ENCODE measurements at places on chromosomes 7 and 10.

DNA sequence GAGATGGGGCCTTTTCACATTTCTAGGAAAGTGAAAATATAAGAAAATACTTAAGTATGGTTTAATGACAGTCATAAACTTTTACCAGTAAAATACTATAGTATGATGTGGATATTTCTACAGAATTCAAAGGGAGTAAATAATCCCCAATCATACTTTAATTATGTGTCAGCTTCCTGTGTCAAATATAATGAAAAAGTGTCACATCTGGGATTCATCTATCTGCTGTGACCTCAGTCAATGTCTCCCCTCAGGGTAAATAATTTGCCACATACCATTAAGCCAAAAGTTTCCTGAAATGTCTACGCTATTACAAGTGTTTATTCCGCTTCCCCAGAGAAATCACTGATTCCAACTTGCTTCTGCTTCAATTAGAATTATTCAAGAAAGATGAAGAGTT is 110.5 kb downstream of the ITGA8 start:
- no peak for DNase-seq

DNA sequence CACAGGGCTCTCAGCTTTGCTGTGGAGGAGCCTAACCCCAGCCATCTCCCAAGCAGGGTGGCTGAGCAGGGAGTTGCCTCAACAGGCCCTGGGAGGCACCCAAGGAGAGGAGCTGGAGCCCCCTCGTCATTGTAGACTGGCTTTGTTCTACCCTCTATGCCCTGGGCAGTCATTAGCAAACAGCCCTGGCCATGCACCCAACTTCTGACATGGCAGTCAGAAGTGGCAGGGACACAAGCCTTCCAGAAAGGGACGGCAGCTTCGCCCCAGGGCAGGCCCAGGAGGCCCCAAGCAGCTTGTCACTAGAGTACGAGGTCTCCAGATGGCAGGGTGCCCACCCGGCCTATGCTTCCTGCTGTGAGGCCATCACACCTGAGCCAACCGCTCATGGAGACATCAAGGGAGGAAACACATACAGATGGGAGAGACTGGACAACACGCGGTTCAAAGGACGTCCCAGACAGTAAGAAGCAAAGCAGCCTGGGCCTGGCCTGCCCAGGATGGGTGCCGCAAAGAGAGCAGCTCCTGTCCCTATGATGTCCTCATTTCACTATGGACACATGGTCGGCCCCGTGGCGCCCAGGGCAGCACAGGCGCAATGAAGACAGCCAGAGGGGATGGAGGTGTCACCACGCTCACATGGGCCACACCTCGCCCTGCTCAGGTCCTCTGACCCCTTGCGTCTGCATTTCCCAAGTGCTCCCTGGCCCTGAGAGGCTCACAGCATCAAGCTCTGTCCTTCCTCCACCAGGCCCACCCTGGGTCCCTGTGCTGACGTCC is 190.9 kb upstream of the CXCL12 start:
- no peak for DNase-seq

DNA sequence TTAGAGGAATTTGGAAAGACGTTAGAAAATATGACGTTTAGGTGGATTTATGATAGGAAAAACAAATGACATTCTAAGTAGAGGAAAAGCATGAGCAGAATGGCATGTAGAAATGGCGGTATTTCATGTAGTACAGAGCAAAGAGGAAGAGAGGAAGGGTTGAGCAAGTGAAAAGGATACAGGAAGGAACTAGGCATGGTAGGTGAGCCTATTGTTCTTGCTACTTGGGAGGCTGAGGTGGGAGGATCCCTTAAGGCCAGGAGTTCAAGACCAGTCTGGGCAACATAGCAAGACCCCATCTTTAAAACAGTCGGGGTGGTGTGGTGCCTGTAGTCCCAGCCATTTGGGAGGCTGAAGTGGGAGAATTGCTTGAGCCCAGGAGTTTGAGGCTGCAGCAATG is 1.2 kb downstream of the GTPBP10 start:
- DNase-seq, result no peak

GRCh38 chr10:72598769-72599701 is 26.8 kb downstream of the MICU1 start:
- no peak for DNase-seq

DNA sequence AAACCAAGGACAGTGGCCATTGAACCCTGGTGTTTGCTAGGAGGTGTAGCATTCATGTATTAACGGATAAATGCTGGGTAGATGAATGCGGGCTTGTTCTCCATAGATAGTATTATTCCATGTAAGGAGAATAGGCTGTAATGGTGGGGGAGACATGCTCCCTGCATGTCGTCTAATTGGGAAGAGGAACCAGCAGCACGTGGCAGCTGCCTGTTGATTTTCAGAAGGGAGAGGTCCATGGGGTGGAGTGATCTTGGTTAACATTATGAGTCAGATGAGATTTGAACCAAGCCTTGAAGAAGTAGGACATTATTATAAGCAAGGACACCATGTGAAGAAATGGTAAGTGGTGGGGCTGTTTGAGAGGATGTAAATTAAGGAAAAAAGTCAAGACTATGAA is 112.5 kb downstream of the WNT2 start:
- DNase-seq, result no peak

DNA sequence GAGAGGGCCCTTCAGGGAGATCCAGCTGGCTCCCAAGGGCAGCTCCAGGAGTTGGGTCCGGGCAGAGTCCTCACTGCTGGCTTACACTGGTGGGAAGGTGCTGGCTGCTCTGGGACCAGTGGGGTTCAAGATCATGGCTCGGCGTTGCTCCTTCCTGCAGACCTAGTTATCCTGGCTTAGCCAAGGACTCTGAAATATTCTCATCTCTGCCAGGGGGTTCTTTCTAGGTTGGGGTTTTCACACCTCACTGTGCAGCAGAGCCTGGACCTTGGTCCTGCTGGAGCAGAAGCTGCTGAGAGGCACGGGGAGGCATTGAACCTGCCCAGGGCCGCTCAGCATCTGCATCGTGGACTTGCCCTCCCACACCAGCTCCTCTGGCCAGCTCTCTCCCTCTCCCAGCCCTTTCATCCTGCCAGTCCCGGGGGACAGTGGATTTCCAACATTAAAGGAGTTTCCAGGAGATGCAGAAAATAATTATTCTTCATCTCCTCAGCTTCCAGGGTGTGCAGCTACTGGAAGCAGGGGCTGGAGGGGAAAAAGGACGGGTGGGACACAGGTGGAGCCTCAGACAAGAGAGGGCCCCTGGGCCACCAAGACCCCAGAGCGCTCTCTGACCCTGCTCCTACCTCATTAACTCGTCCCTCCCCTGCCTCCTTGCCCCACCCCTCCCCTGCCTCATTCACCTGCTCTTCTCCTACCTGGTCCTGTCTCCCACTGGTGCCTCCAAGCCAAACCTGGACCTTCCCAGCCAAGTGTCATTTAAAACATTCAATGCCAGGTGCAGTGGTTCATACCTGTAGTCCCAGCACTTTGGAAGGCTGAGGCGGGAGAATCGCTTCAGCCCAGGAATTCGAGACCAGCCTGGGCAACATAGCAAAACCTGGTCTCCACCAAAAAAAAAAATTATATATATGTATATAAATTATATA is 42.5 kb downstream of the JAKMIP3 start:
- DNase-seq, result no peak

DNA sequence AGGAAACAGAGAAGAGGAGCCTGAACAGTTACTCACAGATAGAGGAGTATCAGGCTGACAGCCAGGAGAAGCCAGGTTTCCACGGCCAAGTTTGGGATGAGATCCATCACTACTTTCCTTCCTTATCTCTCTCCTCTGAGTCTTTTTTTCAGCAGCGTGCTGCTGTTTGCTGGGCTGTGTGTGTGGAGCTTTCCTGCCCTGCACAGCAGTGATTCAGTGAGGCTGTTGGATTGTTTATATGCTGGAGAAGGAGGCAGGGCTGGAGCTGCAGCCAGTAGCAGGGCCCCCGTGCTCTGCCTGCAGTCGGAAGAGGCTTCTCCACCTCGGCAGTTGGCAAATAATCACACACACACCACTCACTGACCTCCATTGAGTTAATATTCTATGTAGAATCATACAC is at the start of gene CYP3A7:
Gene CYP3A7, minus strand, starts transcription at position 210 of the 400 bp plus-strand sequence. Its CDS starts 103 bp downstream, at position 107.
- DNase-seq, result no peak

DNA sequence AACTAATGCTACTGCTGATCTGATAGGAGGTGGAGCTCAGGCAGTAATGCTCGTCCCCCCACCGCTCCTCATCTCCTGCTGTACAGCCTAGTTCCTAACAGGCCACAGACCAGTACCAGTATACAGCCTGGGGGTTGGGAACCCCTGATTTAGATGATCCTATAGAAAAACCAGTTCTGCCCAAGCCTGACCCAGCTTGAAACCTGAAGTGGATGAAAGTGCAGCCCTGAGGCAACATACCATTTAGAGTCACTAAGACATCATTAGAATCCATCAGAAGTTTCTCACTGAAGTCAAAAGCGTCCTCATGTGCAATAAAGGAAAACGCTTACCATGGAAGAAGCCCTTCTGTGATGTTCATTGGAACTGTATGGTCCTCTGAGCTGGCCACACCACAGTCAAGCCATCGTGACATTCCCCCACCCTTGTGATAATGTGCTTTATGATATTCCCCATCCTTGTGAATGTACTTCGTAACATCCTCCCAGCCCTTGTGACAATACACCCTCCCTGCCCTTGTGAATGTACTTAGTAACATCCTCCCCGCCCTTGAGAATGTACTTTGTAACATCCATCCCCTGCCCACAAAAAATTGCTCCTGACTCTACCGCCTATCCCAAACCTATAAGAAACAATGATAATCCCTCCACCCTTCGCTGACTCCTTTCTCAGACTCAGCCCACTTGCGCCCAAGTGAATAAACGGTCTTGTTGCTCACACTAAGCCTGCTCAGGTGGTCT is 65.9 kb upstream of the HECTD2 start:
- DNase-seq, result no peak

GRCh38 chr7:70595370-70595754 is 536.6 kb upstream of the GALNT17 start:
- no peak for DNase-seq

DNA sequence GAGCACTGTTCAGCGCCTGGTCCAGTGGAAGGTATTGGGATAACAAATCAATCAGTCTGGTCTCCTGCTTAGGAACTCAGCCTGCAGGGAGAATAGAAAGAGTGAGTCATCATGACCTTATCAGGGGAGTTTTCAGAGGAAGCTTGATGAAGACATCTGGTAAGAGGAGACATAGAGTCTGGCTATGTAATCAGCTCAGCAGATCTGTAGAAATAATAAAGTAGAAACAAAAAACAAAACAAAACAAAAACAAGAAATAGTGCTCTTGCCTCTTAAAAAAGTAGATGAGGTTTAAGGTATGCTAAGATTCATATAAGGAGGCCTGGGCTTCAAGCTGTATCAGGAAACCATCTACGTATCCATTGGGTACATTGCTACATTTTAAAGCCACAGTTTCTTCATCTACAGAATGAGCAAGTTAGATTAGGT is 14.4 kb downstream of the TAS2R41 start:
- no peak for DNase-seq

- no peak for DNase-seq
These were observed 84.1 kb downstream of the SNX10 start for GRCh38 chr7:26375726-26376174.

DNA sequence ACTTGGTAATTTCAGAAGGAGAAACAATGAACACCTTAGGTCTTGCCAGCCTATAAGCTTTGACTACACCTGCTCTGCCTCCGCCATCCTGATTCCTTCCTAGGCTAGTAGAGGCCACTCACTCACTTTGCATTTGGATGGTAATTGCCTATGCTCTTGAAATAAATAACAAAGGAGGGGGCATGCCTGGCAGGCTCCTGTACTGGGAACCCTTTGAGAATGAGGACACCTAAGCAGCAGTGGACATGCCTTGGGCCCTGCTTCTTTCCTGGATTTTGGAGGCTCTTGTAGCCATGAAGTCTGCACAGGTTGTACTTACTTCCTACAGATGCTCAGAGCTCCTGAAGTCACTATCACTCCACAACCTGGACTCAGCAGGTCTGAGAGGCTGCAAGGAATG is 65.8 kb downstream of the BLNK start:
- DNase-seq, result no peak

DNA sequence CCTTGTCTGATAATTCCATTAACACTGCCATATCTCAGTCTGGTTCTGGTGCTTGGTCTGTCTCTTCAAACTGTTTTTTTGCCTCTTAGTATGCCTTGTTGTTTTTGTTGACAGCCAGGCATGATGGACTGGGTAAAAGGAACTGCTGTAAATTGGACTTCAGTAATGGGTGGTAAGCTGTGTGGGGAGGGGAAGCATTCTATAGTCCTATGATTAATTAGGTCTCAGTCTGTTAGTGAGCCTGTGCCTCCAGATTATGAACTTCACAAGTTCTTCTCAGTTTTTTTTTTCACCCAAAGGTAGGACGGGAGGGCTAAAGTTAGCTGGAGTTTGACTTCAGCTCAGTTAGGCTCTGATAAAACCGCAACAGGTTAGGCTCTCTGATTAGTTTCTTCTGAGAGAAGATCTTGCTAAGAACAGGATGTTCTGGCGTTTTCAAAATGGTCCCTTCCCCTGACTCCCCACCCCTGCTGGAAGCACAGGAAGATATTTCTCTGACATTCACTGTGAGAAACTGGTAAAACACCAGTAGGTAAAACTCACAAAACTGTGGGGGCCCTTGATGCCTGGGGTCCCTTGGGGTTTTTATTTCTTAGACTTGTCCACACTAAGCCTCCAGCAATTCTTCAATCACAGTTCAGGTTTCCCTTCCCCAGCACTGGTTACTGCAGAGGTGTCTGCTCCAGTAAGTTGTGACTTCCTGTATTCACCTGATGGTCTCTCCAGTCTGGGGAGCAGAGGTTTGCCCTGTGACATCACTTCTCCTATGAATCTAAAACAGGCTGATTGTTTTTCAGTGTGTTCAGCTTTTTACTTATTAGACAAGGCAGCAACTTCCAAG is 43.3 kb upstream of the CCDC71L start:
- DNase-seq, result peak; percentile 28

GRCh38 chr10:18044976-18045720 is 93.4 kb downstream of the SLC39A12 start:
- no peak for DNase-seq

DNA sequence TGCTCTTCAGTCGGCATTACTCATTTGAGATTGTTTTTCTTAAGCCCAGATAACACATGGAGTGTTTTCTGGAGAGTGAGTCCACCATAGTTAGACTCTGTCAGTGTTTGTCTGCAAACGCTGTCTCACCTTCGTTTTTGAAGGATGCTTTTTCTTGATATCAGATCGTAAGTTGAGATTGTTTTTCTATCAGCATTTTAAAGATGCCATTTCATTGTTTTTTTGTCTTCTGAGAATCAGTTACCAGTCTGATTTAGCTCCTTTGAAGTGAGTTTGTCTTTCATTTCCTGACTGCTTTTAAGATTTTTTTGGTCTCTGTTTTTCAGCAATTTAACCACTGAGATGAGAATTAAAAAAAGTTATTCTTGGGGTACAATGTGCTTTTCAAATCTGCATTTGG is 137.4 kb downstream of the WDR37 start:
- DNase-seq, result no peak

GRCh38 chr7:96308253-96308949 is 13.5 kb downstream of the SLC25A13 start:
- no peak for DNase-seq

- DNase-seq, result no peak
These were observed 615.0 kb downstream of the ANKRD7 start for GRCh38 chr7:118839515-118839914.

GRCh38 chr10:3781468-3782145 is 3.4 kb downstream of the KLF6 start:
- DNase-seq, result peak; percentile 78
